Globus pallidus (tissue), 1 donor: ENCODE measurements at places on chromosomes 13 and 19.

GRCh38 chr19:48480558-48481500 is 11.7 kb downstream of the CYTH2 start:
- no peak for DNase-seq

DNA sequence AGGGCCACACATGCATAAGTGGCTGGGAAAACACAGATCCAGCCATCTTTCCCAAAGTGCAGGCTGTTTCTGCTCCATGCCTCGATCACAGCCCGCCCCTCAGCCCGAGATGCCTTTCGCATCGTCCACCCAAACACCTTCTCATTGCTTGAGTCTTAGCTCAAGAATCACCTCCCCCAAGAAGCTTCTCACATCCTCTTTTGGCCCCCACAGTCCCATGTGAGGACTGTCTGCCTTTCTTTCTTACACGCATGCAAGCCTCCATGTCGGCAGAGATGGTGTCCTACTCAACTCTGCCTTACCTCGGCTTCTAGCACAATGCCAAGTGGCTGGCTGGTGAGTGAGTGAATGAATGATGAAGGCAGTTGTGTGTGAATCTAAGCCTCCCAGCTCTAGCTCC is 18.1 kb upstream of the GSX1 start:
- DNase-seq, result no peak

DNA sequence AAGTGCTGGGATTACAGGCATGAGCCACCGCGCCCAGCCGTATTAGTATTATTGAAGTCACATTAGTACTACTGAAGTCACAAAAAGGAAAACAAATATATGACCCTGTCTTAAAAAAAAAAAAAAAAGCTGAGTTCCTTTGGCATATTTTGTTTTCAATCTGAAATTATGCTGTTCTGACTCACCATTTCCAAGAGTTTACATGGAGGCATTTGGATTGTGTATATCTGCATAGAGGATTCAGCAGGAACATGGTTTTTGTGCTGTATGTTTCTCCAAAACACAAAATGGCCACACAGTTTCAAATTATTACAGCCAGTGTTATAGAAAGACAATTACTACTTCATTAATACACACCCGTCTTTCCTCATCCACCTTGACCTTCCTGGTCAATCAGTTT is 103.5 kb upstream of the TSC22D1 start:
- no peak for DNase-seq

DNA sequence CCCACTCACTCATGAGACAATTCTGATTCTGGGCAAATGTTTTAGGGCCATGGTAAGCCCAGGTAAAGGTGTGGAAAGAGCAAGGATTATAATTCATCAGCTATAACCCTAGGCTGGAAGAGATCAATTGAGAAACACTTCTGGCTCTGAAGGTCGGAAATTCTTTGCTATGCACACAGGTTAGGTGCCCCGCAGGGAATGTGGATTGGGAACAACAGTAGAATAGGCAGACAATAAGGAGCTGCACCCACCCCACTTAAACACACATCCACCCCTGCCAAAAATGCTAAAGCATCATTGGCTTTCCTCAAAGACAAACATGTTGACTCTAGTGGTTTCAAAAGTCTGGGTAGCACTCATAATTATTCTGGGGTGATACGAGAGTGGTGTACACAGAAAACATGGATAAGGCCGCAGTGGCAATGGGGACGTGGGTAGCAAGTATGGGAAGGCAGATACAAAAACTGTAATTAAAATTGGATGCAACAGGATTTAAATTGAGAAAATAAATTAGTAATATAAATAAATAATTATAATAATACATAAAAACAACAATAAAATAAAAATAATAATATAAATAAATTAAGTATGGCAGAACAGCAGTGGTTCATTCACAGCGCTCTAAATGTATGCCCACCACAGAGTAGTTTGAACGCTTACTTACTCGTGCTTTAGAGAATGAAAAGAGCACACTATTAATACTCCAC is 8.6 kb downstream of the EFNB2 start:
- no peak for DNase-seq

- DNase-seq, result no peak
These were observed 48.4 kb downstream of the AKAP11 start for GRCh38 chr13:42320375-42320787.

DNA sequence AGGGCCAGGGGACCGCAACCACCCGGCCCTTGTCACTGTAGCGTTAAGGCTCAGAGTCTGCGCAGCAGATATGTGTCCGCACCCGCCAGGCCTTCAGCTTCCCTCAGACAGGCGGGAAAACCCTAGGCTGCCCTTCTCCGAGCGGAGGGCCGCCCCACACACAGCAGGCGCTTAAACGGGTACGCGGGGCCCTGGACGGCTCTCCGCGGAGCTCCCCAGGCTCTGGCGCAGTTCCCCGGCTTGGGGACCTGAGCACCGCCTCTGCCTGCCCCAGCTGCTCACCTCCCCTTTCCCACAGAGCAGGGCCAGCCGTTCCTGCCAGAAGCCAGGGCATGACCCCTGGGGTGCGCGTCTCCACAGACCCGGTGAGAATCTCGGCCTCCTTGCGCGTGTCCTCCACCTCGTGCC is 593 bp downstream of the ZNF135 start:
- no peak for DNase-seq

DNA sequence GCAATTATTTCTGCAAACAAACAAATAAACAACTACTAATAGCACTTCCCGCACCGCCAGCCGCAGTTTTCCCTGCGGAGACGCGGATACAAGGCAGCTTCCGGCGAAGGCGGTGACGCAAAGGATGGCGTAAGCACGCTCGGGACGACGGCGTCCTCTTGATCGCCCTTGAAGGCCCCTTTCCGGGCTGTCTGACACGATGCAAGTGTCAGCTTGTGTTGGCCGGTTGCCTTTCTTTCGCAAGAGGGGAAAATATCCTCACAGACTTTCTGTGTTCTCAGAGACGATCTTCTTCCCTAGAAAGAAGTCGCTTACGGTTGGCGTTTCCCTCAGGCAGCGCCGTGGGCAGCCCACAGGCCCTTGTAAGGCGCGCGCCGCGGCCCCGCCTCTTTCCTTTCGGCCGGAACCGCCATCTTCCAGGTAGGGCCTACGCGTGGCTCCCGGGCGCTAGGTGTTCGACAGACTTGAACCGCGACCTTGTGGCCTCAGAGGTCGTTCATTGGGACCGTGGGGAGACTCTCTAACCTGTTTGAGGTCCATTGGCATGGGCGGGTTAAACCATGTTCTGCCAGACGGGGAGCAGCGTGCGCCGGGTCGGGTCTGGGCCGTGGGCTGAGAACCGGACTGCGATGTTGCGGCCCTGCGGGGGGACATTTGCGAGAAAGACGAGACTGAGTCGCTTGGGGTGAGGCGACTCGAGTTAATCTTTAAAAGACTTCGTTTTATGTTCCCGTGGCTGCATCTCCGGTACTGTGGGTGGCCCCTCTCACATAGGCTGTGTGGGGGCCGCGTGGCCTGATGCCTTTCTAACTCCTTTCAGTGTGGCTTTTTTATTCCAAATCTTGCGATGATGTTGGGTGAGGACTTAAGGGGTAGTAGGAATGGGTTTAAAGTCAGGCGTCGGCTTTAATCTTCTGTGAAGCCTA is at the start of gene RPL21:
RPL21 (plus strand) TSS at position 393 of the 926 bp plus-strand sequence. CDS start 2,219 bp downstream, outside the sequence.
- DNase-seq, result peak; percentile 96

GRCh38 chr13:95957331-95957730 is 95.9 kb downstream of the UGGT2 start:
- no peak for DNase-seq

DNA sequence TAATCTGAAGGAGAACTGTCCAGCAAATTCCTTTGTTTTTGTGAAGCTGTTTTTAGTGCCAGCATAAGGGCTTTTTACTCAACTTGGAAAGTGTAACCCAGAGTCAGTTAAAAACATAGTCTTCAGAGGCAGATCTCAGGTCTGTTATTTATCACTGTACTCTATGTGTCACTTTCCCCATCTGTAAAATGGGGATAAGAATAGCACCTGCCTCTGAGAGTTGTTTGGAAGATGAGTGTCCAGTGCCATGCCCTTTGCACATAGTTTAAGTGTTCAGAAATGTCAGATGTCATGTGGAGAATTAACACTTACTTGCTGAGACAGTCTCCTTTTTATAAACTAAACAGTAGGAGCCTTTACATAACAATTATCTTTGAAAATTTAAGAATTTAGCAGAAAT is 27.9 kb downstream of the USPL1 start:
- DNase-seq, result no peak

DNA sequence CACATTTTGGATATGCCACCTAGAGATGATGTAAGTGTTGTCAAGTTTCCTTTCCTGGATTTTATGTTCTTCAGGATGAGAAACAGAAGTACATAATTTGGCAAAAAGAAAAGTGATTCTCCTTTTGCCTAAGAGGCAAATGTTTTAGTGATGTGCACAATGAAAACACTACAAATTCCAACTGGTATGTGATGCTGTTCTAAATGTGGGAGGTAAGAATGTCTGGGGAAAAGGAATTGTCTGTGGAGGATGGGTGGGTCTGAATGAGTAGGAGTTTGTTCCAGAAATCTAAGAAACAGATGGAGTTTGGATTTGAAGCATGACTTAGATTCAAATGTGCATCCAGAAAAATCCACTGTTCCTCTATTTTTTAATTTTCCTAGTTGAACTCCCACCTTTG is 473.6 kb upstream of the SPRY2 start:
- no peak for DNase-seq

- no peak for DNase-seq
These were observed 362 bp downstream of the ZNF557 start for GRCh38 chr19:7069904-7070226.

DNA sequence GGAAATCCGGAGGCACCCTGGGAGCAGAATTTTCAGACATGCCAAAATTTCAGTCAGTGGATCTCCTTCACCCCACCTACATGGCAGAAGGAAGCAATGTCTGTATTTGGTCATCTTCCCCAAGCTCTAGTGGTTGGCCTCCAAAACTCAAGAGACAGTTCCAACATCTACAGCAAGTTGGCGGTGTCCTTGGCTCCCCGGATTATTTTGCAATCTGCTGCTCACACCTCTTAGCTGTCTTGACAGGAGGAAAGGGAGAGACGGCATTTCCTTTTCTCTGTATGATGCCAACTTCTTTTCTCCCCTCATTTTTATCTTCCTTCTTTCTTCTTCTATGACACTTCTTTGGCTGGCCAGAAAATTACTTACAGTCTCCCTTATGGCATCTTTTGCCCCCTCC is 159.9 kb downstream of the SUCLA2 start:
- DNase-seq, result no peak

DNA sequence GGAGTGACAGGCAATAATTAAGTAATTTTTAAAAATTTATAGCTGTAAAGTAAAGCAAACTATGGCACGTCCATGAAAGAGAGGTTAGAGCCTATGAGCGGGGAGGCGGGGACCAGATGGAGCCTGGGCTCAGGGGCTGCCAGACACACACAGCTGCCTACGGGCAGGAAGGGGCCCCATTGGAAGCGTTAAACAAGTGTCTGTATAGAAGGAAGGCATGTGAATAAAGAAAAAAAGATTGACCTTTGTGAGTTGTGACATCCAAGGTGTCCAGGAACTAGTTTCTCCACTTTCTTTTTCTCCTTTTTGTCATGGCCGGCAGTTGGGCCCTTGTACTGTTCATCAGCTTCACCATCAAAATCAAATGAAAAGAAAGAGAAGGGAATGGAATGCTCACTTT is 56.8 kb downstream of the LRCH1 start:
- no peak for DNase-seq

DNA sequence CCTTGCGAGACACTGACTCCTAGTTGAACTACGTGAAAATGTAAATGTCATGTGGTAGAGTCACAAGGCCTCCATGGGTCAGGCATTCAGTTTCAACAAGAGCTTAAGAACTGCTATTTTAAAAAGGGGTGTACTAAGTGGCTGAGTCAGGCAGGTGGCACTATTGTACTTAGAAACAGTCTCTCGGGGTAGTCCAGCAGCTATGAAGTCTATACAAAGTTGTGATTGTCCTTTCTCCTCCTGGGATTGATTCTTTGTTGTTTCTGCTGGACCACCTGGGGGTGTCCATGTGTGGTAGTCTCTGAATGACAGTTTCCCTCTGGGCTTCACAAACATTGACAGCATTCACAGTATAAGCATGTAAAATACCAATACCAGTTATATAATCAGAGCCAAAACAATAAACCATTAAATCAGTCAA is 33.0 kb downstream of the UGGT2 start:
- DNase-seq, result peak; percentile 74

- peak; percentile 51 for DNase-seq
These were observed 26.3 kb downstream of the DCAF15 start for GRCh38 chr19:13978351-13979243.

DNA sequence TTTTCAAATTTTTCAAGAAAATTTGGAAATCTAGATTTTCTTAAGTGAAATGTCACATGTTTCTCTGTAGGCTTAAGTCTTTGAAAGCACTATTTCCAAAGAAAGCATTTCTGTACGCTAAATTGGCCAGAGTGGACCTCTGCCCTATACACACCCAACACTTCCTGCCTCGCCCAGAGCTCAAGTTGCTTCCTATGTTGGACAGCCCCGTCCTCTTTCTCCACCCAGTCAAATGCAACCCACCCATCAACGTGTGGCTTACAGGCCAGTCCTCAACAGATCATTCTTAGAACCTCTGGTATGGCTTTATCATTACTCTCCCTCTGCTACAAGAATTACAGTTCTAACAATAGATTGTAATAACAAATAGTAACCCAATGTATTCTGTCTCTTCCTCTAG is 24.2 kb downstream of the KLF12 start:
- no peak for DNase-seq

DNA sequence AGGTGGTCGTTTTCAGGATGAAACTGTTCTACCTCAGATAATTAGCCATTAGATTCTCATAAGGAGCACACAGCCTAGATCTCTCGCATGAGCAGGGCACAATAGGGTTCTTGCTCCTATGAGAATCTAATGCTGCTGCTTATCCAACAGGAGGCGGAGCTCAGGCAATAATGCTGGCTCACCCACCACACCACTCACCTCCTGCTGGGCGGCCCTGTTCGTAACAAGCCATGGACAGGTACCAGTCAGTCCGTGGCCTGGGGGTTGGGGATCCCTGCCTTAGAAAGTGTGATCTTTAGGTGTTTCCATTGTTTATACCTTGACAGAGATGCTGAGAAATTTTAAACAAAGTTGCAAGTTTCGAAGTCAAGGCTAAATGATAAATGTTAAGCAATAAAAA is 344.6 kb upstream of the HTR2A start:
- DNase-seq, result no peak

- DNase-seq, result peak; percentile 38
These were observed 244.4 kb upstream of the MAB21L1 start for GRCh38 chr13:35720690-35721554.

DNA sequence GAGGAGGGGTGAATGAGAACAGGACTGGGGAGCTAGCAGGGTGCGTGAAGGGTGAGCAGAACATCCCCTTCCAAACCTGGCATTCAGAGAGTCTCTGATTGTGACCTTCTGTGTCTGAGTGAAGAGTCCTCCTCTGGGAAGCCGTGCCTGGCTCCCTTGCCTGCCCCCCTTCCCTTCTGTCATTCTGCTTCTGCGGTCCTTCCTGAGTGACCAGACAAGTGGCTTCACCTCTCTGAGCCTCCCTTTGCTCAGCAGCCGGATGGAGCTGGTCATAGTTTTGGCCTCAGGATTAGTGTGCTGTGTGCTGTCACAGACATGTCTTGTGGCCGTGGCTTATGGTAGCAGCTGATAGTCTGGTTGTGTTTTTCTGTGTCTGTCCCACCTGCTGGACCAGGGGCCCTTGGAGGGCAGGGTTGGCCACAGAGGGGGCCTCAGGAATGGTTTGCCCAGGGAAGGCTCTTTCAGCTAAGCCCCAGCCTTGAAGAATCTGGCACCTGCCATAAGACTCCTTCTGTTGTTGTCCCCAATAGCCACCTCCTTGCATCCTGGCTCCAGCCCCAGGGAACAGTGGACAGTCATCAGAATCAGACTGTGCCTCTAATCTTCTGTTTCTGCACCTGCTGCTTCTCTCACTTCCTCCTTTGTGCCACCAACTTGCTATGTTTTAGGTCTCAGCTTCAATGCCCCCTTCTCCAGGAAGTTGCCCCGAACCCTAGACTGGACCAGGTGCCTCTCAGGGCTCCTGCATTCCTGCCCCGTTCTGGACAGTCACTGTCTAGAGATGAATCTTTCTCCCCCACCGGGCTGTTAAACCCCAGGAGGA is 5.9 kb downstream of the CLPTM1 start:
- DNase-seq, result no peak
